Activated CD4-positive, CD25-positive, alpha-beta regulatory T cell (primary cell): ENCODE measurements at places on chromosomes 3 and 15.

DNA sequence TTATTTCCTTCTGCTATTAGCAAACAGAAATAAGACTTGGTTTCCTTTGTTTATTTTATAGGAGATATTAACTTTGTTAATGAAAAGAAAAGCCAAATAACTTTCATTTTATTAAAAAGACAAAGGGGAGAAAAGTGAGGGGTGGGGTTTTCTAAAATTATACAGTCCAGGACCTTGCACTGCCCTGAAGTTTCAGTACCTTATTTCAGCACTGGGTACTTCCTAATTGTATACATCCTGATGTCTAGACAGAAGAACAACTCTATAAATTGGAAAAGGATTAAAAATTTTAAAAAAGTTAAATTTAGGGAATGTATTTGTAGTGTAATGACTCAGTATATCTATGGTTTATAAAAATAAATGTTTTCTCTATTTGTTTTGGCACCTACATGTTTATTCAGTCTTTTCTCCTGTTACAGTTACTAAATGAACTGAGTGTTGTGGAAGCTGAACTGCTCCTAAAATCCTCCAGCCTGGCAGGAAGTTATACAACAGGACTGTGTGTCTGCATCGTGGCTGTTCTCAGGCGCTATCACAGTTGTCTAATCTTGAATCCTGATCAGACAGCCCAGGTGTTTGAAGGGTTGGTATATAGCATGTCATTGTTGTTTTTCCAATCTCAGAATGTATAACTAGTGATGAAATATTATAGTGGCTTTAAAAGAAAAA is 27.6 kb upstream of the P2RY13 start:
- DNase-seq, result no peak

DNA sequence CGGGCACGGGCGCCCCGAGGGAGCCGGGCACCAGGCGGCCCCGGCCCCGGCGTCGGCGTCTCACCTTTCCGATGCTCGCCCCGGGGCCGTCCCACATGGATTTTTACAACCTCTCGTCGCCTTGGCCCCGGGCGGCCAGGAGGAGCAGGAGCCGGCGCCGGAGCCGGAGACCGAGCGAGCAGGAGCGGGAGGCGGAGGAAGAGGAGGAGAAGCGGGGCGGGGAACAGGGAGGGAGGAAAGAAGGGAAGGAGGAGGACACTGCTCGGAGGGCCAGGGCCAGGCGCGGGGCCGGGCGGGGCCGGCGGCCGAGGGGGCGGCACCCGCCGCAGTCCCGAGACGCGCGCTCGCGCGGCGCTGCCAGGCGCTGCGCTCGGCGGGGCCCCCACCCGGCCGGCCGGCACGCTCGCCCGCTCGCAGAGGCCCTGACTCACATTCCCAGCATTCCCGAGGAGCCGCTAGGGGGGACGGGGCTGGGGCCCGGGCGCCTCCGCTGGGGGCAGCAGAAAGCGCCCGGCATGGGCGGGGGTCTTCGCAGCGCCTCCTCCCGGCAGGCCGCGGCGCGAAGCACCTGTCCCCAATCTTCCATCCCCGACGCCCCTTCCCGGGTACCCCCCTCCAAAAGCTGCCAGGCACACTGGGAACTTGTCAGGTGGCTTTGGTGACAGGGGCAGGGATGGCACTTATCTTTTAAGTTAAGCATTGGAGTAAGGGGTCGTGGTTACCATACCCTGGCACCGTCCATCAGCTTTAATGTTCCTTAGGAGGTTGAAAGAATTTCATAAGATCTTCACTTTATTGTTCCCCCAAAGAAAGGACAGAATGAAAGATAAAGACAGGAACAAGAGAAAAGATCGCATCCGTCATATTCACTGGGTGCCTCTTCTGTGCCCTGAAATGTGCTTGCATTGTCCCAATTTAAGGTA is at the start of gene ERC2:
ERC2 (minus strand) TSS at position 284 of the 923 bp plus-strand sequence.
- DNase-seq, result no peak

GRCh38 chr3:162165346-162165745 is 668.7 kb downstream of the OTOL1 start:
- DNase-seq, result no peak

DNA sequence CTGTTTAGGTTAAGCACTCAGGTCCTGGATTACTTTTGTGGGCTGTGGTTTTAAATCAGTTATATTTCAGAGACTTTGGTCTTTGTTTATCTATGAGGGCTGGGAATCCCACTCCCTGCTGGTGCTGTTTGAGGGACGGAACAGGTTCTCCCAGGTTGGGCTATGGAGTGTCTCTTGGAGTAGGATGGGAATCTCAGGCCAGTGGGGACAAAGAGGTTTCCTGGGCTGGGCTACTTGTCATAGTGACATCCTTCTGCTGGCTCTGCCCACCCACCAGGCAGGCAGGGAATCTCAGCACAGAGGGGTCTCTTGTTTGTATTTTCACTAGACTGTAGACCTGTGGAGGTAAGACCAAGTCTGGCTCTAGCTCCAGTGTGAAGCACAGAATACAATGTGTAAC is 47.2 kb upstream of the UBE3A start:
- DNase-seq, result no peak

GRCh38 chr3:126912027-126912422 is 70.9 kb upstream of the PLXNA1 start:
- no peak for DNase-seq

GRCh38 chr3:189820365-189820720 is 189.2 kb downstream of the TP63 start:
- no peak for DNase-seq

DNA sequence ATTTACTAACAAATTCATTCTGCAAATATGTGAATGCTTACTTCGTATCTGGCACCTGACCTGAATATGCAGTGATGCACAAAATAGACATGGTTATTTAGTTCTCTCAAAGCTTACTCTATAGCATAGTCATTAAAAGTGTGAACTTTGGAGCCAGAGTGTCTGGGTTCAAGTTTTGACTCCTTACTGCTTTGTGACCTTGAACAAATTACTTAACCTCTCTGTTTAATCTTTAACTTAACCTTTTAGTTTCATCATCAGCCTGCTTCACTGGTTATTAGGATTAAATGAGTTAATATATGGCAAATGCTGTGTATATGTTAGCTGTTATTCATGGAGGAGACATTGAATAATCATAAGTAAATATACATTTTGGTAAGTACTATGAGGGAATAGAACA is 12.1 kb upstream of the MGA start:
- no peak for DNase-seq

GRCh38 chr3:46462111-46462510 is 2.6 kb downstream of the LTF start:
- DNase-seq, result no peak

DNA sequence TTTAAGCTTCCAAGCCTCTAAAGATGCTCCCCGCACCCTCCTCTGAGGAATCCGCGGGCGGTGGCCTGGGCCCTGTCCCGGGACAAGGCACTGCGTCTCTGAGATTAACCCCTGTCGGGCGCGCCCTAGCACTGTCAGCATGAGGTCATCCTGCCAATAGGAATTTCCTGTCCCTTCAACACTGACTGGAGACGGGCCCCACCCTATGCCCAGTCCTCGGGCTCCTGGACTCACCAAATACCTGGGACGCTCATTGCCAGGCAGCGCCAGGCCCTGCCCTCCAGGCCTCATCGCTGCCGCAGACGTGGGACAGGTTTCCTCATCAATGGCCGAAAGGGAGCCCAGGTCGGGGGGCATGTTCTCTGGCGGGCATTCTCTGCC is 67.6 kb upstream of the SH3GL3 start:
- no peak for DNase-seq

DNA sequence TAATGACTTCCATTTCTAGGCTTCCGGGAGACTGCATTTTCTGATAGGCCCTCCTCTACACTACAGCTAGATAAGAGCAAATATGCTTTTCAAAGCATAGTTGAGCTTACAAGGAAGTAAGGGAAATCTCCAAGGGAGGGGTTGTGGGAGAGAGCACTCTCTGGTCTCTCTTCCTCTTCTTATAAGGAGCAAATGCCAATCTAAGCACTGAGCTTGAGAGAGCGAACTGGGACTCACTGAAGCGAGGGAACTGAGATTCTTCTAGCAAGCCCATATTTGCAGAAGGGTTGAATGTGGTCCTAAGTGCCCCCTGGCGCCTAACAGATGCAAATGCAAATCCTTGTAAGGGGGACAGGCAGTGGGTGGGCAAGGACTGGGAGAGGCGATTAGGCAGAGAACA is 164.8 kb downstream of the ERC2 start:
- DNase-seq, result no peak

GRCh38 chr3:170244576-170244975 is 22.4 kb downstream of the PRKCI start:
- DNase-seq, result no peak

DNA sequence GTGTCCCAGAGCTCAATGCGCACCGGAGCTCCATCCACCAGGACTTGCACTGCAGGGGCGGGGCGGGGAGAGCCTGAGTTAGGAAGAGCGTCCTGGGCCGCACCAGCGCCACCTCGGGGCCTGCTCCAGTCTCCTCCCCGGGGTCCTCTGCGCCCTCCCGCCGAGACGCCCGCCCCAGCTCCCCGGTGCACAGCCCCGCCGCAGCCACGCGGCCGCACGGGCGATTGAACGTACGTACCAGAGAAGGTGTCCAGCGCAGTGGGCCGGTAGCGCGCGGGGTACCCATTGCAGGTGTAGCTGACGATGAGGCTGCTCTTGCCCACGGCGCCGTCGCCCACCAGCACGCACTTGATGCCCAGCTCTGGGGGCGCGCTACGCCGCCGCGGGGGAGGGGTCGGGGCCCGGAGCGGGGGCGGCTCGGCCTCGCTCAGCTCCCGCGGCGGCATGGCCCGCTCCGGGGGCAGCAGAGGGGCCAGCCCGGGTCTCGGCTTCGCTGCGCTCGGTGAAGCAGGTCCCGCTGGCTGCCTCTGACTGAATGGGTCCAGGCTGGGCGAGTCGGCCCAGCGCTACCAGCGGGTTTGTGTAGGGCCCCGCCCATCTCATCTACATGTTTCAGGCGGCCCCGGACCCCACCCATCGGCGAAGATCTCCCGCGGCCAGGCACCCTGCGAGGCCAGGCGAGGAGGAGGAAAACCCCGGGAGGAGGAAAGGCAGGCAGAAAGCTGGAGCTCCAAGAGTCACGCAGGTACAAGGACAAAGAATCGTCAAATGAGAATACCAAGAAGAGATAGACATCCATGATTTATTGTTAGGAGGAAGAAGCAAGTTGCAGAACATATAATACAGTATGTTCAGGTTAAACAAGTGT is at the start of gene RHOV:
RHOV (minus strand) TSS at position 541 of the 868 bp plus-strand sequence; CDS start at position 446, 95 bp downstream.
- no peak for DNase-seq

DNA sequence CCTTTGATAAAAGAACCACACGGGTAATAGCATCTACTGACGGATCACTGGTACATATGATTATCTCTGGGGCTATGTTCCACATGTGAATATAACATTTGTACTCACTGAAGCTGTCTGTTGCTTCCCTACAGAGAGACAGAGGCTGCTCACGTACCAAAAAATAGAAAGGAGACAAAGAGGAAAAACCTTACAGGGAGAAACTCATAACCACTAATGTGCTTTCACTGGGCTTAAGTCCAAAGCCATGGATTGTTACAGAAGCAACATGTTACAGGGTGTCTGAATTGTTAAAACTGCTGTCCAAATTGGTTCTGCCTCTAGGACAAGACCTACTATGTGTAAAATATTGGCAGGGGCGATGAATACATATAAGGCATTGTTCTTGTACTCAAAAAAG is 311.9 kb downstream of the FOXP1 start:
- no peak for DNase-seq

GRCh38 chr3:21292971-21293370 is 458.0 kb downstream of the ZNF385D start:
- DNase-seq, result no peak

- DNase-seq, result no peak
Measured at GRCh38 chr3:195441476-195441991, 1.3 kb downstream of the ACAP2 start.

DNA sequence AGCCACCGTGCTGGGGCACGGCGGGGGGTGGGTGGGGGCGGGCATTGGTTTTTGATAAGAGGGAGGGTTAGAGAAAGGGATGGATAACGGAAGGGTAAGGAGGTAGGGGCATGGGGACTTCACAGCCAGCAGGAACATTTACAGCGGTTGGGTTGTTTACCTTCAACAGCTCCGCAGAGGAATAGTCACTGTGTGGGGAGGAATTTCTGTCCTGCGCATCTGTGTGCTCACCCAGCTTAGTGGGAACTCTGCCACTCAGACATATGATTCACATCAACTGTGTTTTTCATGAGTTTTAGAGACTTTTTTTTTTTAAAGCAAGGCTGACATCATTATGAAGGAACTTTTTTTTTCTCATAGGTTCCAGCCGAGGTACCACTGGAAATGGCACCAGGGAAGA is 19.6 kb downstream of the CHRD start:
- no peak for DNase-seq

DNA sequence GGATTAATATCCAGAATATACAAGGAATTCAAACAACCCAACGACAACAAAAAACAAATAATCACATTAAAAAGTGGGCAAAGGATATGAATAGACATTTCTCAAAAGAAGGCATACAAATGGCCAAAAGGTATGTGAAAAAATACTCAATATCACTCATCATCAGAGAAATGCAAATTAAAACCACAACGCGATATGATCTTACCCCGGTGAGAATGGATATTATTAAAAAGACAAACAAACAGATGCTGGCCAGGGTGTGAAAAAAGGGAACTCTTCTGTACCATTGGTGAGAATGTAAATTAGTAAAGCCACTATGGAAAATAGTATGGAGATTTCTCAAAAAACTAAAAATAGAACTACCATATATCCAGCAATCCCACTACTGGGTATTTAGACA is 43.5 kb upstream of the MEF2A start:
- no peak for DNase-seq

- no peak for DNase-seq
Measured at GRCh38 chr3:32733631-32734229, 48.7 kb downstream of the CNOT10 start.

DNA sequence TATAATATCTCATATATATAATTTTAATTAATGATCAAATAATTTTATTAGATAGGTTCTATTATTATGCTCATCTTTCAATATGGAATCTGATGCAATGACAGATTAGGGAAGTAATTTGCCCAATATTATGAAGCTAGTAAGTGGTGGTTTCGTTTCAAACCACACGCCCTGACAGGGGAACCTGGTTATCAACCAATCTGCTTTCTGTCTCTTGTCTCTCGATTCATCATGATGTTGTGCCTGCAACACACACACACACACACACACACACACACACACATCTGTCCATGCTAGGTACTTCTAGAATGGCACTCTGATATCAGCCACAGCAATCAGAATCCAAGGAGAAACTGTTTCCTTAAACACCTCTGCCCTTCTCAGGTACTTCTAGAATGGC is 128.4 kb downstream of the ZBBX start:
- no peak for DNase-seq

DNA sequence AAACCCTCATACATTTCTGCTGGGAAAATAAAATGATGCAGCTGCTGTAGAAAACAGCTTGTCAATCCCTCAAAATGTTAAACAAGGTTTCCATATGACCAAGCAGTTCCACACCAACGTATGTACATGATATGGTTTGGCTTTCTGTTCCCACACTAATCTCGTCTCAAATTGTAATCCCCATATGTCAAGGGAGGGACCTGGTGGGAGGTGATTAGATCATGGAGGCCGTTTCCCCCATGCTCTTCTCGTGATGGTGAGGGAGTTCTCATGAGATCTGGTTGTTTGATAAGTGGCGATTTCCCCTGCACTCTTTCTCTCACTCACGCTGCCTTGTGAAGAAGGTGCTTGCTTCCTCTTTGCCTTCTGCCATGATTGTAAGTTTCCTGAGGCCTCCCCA is 100.6 kb upstream of the SLC24A5 start:
- DNase-seq, result no peak
